ENCODE measurements at places on chromosomes 5 and 9.

DNA sequence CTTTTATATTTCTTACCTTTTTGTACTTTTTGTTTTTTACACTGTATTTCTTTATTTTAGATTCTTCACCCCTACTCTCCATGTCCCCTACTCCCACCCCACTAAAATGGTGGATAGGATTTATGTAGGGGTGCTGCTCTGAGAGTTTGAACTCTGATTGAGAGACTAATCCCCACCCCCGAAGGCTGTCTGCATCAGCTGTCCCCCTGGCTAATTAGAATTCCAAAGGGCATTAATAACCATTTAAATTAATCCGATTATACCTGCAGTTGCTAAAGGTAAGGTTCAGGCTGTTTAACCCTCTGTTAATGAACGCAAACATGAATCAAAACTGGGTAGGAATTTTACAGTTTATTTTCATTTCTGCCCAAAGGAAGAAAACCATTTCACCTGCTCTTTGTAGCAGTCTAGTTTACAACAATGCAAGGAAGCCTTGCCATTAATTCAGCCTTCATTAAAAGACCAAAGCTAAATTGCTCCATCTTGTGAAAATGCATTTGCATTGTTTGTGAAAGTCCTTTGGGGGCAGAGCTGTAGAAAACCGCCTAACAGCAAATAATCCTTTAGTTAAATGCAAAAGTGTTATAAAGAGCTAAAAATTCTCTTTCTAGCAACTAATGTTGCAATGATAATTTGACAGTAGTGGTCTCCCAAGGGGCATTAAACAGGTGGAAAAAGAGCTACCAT is 71.2 kb downstream of the ZCCHC7 start:
- DNase-seq = no peak

DNA sequence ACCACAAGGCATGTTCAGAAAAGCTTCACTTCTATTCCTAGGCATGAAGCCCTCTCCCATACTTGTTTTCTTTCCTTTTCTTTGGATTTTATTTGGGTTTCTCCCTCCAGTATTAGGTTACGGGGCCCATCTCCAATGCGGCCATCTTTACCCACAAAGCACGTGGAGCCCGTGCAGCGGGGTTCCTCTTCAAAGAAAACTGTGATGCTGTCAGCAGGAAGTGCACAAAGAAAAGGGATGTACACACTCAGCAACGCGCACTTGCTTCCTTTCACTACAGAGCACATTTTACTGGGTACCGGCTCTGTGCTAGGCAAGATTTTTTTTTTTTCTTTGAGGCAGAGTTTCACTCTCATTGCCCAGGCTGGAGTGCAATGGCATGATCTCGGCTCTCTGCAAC is 106.6 kb downstream of the COL23A1 start:
- no peak for DNase-seq

DNA sequence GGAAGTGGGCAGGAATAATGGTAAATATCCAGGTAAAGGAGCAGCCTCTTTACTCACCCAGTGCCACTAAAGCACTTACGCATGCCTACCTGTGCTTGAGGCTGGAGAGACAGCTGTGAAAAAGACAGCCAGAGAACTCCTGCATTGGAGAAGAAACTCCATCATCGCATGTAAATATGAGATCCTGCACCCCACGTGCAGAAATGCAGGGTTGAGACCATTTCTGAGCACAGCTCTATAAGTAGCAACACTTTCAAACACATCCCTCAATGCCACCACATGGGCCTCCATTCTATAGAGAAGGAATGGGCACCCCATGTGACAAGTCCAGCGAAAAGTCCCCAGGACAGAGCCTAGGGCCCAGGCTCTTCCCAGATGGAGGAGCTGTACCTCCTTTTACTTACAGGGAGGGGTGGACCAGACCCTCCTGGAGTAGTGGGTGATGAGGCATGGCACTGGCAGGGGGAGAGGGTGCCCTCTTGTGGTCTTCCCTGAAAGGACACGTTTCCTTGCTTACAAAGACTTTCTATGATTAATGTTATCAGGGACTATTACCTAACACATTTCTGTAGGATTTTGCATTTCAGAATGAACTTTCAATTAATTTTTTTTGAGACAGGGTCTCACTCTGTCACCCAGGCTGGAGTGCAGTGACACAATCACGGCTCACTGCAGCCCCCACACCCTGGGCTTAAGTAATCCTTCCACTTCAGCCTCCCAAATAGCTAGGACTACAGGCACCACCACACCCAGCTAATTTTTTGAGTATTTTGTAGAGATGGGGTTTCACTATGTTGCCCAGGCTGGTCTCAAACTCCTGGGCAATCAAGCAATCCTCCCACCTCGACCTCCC is 55.3 kb upstream of the IL17B start:
- no peak for DNase-seq

- DNase-seq = no peak
These were observed 109.8 kb downstream of the GIN1 start for GRCh38 chr5:103010168-103010567.

- no peak for DNase-seq
These were observed 11.9 kb downstream of the MSX2 start for GRCh38 chr5:174736331-174736721.

DNA sequence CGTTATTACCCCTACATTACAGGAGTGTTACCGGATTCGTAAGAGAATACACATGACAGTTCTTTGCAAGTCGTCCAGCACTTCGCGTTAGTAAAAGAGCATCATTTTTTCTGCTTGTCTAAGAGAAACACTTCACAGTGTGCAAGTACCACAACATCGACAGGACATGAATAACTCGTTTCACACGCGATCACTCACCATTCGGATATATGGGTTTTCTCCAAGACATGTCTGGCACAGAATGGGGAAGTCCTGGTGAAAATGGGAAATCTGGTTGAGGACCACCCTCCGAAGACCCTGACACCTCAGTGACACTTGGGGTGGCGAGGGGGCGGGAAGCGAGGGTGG is 642 bp downstream of the RBM22 start:
- no peak for DNase-seq

GRCh38 chr9:110835404-110835803 is 166.8 kb downstream of the MUSK start:
- peak; percentile 92 for DNase-seq

GRCh38 chr5:131252824-131253171 is 11.1 kb upstream of the CDC42SE2 start:
- DNase-seq = no peak

DNA sequence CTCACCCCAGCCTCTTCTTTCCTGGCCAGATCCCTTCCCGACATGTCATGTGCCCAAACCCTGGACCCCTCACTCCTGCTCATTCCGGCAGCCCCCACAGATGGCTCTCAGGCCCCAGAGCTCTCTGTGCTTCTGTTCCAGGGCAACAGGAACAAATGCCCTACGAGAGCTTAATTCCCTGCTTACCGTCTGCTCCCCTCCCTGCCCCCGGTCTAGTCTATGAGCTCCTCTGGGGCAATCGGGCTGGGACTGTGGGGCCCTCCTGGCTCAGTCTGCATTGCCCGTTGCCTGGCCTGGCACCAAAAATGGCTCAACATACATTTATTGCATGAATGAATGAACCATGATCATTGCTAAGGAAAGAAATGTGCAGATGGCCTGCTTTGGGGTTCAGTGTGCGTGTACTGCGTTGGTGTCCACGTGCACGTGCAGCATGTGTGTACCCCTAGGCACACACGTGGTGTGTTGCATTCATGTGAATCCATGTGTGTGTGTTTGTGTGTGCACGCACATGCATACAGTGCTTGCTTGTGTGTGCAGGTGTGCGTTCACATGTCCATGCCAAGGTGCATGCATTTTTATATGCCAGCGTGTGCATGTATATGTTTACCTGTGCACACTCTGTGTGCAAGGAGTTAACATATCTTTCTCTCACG is 201.2 kb upstream of the IER5L start:
- no peak for DNase-seq

DNA sequence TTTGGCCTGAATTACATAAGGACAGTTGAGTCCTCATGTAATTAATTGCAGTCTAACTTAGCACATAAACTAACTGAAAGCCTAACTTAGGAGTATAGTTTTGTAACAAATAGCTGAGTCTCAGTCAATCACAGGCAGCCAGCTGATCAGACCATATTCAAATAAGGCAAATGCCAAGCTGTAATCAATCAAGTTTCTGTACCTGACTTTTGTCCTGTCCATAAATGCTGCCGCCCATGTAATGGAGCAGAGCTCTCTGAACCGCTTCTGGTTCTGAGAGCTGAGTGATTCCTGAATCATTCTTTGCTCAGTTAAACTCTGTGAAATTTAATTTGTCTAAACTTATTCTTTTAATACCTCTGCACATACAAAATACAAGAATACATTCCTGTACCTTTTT is 104.8 kb downstream of the TSSK1B start:
- no peak for DNase-seq

GRCh38 chr5:78886341-78887230 is 98.5 kb downstream of the ARSB start:
- no peak for DNase-seq

DNA sequence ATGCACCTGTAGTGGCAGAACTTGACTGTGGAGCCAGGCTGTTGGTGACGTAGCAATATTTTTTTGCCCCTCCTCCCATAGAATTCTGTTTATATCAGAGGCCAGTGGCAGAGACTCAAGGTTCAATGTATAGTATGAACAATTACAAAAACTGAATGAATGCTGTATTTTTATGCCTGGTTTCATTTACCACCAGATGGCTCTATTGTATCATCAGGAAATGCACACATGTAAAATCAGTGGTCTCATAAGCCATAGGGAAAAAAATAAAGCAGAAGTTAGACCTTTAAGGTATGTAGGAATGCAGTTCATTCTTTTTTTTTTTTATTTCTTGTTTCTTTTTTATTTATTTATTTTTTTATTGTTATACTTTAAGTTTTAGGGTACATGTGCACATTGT is 43.6 kb downstream of the CCDC192 start:
- DNase-seq = no peak

GRCh38 chr5:44807269-44807668 is 1.5 kb upstream of the MRPS30 start:
- no peak for DNase-seq

DNA sequence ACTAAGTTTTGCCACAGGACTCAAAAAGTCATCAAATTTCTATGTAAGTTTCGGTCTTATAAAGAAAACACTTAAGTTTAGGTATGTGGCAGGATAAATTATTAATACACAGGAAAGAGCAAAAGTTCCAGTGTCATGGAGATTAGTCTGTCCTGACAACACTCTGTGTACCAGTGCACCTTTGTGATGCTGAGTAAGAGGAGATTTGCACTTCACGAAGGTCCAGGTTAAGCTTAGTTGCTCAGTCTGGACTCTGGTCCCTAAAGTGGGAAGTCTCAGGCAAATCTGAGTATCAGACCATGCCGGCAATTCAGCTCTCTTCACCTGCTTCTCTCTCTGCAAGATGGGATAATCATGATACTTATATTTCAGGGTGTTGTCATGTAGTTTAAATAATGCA is 139.5 kb upstream of the RASGRF2 start:
- DNase-seq = no peak

- no peak for DNase-seq
These were observed 33.4 kb downstream of the WDR70 start for GRCh38 chr5:37412515-37412914.

GRCh38 chr9:26142201-26142600 is 464.0 kb upstream of the TUSC1 start:
- no peak for DNase-seq

DNA sequence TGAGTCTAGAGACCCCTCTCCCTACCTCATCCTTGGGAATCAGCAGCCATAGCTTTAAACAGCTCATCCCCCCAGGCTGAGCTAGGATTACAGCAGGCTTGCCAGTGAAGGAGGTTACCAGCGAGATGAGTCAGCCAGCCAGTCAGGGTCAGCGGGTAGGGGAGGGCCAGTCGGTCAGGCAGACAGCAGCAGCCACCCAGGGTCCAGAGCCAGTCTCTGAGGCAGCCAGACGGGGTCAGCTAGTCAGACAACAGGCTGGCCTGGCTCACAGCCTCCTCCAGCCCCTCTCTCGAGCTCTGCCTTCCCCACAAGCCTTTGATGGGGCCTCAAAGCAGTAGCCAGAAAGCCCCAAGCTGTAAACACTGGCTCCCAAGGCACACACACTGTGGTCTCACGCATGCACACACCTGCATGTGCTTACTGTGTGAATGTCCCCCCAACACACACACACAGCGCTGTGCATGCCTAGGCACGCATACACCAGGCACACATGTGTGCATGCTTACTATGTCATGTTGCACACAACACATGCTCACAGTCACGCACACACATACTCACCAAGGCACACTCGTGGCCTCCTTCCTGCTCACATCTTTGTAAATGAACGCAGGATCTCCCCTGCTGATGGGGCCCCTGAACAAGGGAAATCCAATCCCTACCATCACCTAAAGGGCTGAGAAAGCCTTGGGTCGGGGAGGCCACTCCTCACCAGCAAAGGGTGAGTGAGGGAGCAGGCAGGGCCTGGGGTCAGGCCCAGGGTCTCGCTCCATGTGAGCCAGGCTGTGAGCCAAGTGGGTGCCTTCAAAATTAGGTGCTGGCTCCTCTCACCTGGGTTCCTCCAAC is 28.2 kb upstream of the CPLX2 start:
- peak; percentile 54 for DNase-seq

DNA sequence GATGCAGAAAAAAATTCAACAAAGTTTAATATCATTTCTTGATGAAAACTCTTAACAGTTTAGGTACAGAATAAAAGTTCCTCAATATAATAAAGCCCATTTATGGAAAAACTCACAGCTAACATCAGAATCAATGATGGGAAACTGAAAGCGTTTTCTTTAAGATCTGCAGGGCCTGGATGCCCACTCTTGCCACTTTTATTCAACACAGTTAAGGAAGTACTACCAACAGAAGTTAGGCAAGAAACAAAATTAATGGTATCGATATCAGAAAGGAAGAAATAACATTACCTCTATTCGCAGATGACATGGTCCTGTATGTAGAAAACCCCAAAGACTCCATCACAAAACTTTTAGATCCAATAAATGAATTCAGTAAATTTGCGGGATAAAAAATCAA is 542.4 kb upstream of the RGMB start:
- no peak for DNase-seq

GRCh38 chr5:124755565-124755964 is 9.1 kb upstream of the ZNF608 start:
- DNase-seq = no peak

GRCh38 chr5:157285310-157286035 is 19.6 kb downstream of the CYFIP2 start:
- DNase-seq = no peak

- peak; percentile 47 for DNase-seq
These were observed 181.3 kb upstream of the ZNF608 start for GRCh38 chr5:124927735-124928134.

- peak; percentile 95 for DNase-seq
These were observed 109.3 kb upstream of the IFNE start for GRCh38 chr9:21591221-21592062.

DNA sequence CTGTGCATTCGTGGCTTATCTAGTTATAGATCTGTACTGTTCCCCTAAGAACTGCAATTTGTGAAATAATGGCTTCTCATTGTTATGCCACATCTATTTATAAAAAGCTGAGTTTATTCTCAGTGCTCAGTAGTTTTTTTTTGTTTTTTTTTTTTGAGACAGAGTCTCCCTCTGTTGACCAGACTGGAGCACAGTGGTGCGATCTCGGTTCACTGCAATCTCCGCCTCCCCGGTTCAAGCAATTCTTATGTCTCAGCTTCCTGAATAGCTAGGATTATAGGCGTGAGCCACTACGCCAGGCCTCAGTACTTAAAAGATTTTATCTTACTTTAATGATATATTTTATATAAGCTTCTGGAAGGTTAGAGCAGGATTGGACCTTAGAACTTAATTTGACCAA is 19.0 kb downstream of the SEC61B start:
- no peak for DNase-seq

- DNase-seq = no peak
These were observed 103.5 kb upstream of the COL5A1 start for GRCh38 chr9:134537951-134538641.

Measured in HS-5 (cell line).